ENCODE measurements at places on chromosomes 12 and 14.

DNA sequence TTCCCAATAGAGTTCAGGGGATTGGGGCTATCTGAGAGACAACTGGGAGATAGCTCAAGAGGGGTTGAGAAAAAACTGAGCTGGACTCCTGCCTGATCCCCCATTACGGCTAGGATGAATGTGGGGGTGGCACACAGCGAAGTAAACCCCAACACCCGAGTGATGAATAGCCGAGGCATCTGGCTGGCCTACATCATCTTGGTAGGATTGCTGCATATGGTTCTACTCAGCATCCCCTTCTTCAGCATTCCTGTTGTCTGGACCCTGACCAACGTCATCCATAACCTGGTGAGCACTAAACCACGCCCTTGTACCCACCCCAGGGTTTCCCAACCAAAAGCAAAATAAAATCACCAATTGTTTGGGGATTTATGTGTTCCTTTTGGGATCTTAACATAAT is 1.0 kb downstream of the ORMDL2 start:
- no peak for DNase-seq

DNA sequence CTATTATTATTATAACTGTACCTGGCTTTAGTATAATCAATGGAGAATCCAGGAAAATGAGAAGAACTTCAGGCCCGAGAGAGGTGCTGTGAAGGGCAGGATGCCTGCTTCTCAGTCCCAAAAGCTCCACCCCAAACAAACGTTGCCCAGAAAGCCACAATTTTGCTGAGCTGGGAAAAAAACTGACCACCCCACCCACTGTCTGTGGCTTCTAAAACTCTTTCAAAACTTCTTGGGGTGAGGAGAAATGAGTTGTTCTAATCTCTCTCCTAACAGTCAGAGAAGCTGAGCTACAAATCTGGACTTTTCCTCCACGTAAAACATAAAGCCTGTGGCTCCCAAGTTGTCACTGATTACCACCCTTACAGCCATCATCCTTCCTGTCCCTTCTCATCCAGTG is 13.4 kb downstream of the VDR start:
- DNase-seq: no peak

DNA sequence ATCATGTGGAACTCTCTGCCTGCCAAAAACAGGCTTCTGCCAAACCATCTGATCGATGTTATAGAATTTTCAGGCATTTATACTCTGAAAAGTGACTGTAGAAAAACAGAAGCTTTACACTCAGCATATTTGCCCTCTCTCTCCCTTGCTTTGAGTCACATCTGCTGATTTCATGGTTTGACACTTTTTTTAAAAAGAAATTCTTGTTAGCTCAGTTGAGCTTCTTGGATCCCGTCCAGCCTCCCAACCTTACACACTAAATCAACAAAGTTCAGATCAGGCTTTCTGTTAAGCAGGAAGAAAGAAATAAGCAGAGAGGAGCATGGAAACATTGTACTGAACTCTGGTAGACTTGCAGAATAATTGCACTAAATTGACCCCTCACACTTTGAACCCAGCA is 193.6 kb upstream of the SEL1L start:
- DNase-seq: no peak

DNA sequence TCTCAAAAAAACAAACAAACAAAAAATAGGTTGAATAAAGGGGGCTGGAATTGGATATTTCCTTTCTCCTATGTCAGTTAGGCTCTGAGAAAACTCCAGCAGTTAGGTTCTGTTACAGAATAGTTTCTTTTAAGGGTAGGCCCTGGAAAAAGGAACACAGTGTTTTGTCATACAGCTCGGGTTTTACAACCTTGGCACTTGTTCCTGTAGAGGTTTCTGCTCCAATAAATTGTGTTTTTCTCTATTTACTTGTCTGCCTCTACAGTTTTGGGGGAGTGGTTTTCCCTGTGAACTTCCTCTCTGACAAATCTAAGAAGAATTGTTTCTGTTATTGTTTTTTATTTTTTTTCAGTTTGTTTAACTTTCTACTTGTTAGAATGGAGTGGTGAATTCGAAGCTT is 167.6 kb downstream of the ACSS3 start:
- no peak for DNase-seq

DNA sequence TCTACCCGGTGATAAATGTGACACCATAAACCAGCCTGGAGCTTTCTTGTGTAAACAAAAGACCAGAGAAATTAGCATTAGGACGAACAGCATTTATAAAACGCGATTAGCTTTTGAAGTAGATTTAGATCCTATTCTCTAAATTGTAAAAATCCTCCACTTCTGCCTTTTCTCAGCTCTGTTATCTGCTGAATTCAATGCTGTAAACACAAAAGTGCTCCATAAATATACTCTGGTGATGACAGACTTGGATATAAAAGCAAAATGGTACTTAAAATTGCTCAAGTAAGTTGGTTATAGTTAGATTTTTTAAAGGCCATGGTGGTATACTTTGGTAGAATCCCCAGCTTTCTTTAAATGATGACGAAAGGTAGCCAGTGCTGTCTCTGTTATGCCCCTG is 114.6 kb upstream of the RMST start:
- no peak for DNase-seq

DNA sequence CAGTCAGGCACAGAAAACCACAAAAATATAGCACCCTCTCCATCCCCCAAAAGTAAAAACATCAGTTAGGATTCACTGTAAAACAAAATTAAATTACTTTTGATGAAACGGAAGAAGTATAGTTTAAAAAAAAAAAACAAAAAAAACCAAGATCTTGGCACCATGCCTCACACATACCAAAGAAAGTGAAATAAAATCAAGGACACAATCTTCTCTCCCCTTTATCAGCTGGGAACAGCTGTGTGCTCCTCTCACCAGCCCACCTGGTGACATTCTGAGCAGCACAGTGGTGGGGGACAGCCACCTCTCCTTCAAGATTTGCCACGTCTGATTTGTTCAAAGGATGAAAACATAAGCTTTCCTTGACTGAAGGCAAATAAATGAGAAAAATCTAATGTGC is 55.5 kb downstream of the ESR2 start:
- DNase-seq: no peak

GRCh38 chr12:40580346-40580745 is 111.9 kb upstream of the CNTN1 start:
- no peak for DNase-seq

GRCh38 chr12:4386801-4387200 is 7.3 kb upstream of the FGF23 start:
- no peak for DNase-seq

DNA sequence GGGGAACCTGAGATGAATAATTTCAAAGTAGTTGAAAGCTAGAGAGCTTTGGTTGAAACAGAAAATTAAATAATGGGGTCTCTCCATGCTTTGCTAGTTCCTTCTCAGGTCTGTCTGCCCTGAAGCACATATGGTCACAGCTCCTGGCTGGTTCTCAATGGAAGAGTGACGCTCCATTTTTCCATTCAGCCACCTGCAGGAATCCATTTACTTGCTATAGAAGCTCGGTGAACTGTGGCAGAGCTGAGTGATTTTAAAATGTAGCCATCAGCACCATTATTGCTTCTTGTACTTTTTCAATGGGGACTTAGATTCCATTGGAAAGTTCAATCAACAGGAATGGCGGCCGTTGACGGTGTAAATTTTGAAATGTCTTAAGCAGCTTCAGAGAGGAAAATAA is 525.2 kb downstream of the GLT1D1 start:
- no peak for DNase-seq

DNA sequence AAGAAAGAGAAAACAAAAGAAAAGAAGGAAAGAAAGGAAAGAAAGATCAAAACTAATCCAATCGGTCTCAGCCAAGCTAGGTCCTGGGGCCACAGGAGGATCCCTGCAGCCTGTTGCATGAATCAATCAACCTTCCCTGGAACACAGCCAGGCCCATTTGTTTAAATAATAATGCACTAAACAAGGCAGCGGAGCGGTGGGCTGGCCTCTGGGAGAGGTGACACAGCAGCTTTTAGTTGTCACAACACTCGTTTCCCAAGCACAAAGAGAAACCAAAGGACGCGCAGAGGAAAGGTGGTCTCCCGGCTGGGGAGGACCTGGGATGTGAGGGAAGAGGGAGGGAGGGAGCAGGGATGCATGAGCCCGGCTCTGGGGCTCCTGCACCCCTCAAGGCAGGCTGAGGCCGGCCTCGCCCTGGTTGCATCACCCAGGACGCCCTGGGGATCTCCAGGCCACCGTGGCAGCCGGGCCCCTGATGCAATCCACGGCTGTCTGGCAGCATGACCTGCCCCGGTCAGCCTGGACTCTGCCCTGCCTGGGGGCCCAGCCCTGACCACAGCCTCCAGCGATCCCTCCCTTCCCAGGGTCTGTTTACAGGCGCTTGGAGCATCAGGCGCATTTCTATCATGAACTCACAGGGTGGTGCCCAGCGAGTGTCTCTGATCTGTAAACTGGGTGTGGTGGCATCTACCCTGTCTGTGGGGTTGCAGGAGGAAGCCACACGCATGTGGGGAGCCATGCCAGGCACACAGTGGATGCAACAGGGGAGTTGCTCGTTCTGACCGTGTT is 32.5 kb downstream of the MMP17 start:
- peak; percentile 38 for DNase-seq

- DNase-seq: no peak
These were observed 4.3 kb upstream of the PAPLN start for GRCh38 chr14:73232984-73233383.

DNA sequence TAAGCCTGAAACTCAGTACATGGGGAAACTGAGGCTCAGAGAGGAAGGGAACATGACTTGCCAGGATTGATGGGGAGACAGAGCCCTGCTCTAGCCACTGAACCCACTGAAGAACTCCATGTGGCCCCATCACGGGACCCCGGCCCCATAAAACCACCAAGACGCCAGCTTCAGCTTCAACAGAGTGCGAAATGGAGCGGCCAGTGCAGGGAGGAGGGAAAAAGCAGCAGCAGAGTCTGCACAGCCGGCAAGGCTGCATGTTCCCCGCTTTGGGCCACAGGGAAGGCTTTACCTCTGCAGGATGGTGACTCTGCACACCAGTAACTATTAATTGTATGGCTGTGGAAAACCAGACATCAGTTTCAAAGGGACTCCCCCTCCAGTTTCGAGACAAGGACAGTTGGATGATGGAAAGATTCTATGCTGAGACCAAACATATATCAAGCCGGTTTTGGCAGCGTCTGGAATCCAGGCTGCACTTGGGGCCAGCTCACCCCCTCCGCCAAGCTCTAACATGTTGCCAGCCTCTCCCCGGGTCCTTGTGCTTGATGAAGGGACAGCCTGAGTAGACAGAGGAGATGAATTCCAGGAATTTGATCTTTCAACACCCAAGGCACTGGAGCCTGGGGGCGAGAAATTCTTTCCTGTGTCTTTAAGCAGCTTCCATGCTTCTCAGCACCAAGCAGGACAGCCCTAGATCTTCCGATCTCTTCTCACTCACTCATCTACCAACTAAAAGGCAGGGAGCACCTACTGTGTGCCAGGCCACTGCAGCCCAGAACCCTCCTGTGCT is 55.7 kb upstream of the BCL11B start:
- no peak for DNase-seq

DNA sequence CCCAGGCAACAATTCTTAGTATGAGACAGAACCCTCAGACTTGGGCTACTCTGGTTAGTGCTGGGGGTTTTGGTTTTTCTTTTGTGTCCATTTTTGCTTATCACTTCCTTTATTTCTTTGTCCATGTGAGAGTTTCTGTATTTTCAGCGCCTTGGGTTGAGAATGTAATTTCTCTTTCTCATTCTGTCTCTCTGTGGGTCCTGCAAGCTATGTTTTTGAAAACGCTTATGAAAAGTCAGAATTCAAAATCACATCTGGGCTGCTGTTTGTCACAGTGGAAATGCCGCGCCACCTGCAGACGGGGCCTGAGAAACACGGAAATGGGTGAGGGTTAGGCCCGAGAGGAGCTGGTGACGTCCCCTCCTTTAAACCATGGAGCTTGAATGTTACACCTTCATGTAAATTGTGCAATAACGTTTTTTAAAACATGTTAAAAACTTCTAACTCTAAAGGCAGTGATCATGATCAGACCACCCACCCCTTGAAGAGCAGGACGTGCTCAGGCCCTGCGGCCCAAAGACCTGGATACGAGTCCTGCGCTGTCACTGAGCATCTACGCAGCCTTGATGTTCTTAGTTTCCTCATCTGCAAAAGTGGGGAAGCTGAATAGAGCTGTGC is 26.1 kb downstream of the JDP2 start:
- no peak for DNase-seq

- DNase-seq: no peak
These were observed 6.2 kb downstream of the PSMA6 start for GRCh38 chr14:35298351-35298750.

DNA sequence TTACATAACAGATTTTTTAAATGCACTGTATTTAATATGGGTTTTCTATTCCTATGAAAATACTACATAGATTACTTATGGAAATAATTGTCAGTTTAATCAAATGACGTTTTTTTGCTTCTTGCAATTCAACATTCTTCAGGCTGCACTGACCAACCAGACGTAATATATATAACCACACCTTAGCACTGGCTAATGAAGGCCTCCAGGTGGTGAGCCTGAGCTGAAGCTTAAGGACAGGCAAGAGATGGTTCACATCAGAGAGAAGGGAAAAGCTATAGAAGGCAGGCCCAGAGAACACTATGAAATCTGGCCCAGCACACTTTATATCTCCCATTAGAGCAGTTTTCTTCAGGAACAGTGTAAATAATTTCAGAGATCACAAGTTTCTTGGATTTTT is 2.8 kb upstream of the MDGA2 start:
- no peak for DNase-seq

GRCh38 chr14:74583689-74584434 is 28.2 kb downstream of the LTBP2 start:
- DNase-seq: no peak

GRCh38 chr12:51751661-51752060 is 96.9 kb downstream of the FIGNL2 start:
- DNase-seq: no peak

DNA sequence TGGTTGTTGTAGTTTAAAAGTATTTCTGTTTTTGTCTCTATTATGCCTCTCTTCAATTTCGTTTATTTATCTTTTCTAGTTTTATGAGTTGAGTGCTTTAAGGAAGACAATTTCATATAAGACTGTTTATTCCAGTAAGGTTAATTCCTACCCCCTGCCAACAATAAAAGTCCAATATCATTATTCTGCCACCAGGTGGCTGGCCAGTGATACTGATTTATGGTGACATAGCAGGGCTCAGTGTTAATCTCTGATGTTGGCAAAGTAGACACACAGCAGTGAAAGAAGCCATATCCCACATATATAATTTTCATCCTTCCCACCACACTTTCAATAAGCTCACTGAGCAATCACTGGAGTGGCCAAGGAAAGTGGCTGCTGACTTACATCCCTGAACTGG is 69.0 kb upstream of the BMP4 start:
- DNase-seq: peak; percentile 28
